Hindlimb muscle (tissue), 1 donor: ENCODE measurements at places on chromosomes 7 and 10.

DNA sequence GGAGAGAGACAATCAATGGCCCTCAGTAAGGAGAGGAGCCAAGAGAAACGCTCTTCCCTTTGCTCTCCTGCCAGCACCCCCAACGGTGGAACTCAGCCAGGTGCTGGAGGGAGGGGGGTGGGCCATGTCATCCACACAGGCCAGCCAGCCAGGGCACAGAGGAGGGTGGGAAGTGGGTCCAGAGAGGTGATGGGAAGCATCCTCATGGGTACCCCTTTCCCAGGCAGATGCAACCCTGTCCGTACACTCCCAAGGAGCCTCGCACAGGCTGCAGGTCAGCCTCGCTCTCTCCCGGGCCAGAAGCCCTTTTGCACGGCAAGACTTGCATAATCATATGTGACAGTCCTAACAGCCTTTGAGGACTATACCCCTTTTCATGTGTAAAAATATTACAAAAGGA lies 142.0 kb upstream of the NAMPT start:
- no peak for DNase-seq

- DNase-seq, result no peak
These were observed 53.1 kb downstream of the APBB1IP start for GRCh38 chr10:26491276-26491675.

- no peak for DNase-seq
These were observed 47.2 kb downstream of the GSAP start for GRCh38 chr7:77368974-77369373.

DNA sequence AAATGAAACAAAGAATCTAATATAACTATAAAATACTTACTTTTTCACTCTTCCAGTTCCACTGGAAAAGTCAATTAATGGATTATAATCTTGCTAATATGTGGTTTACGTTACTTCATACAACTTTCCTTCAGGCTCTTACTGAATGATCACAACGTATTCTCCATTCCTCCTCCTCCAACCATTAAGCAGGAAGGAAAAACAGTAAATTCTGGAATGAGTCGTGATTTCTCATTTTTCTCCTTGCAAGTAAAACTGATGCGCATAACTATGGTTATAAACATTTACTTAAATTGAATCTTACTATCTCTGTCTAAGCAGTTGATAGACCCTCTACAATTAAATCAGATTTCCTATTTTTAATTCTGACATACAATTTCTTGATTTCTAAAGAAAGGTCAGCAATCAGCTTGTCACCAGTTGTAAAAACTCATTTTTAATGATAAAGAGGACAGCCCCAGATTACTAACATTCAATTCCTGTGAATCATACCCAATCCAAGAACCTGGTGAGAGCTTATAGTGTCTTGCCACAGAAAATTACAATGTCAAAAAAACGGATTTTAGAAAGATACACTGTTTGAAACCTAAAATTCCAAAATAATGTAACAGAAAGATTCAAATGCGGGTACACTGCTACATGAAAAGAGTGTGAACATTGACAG lies 64.3 kb downstream of the EZH2 start:
- no peak for DNase-seq

DNA sequence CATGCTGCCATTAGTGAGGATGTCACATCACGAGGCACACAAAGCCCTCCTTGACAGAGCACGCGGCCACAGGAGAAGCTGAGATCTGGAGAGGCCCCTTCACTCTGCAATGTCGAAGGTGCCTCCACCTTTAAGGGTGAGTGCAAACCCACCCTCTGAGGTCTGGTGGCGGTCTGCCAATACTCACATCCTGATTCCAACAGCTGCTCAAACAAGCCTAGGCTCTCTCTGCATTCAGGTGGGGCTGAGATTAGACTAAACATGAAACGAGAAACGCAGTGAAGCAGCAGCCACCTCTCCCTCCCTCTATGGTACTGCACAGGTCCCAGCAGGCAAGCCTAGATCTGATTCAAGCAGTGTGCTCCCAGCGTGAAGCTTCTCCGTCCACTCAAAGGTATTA lies 151.8 kb downstream of the TCERG1L start:
- no peak for DNase-seq

DNA sequence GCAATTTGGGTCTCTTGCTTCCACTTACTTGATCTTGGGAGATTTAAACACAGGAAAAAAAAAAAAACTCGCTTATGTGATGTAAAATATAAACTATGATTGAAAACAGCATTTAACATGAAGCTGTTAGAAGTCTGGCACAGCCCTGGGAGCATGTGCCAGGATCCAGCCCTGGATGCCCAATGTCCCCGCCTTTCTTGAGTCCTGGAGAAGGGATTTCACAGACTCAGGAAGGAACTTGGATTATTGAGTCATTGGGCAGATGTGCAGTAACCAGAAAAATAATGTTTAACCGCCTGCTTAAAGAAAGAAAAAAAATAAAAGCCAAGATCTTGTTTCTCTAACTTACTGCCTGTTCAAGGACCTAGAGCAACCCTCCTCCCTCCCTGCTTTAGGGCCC lies 3.7 kb upstream of the JCAD start:
- peak; percentile 72 for DNase-seq

DNA sequence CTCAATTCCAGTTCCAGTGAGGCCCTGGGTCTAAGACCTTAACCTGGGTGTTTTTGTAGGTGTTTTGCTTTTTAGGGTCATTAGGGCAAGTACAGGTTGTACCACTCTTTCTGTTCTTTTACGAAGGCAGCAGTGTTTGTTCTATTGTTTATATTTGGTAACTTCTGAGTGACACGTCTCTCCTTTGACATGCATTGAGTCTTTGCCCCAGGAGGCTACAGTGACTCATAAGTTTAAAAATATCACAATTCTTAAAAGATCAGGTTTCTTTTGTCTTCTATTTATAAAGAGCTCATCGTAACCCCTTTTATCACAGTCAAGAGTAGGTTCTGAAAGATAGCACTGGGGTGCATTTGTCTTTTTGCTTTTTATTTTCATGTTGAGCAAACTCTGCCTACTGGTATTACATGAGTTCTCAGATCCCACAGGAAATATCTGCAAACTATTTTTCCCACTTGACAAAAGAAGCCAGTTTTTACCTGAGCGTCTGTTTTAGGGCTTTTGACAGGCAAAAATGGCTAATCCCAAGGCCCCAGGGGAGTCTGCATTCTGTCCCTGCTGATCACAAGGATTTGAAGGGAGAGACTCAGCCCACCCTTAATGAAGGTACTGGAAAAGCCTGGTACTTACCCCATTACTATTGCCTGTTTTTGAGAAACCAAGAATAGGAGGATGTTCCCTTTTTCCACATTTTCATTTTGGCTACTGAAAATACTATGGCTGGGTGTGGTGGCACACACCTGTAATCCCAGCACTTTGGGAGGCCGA lies 7.9 kb downstream of the NUDT13 start:
- no peak for DNase-seq

DNA sequence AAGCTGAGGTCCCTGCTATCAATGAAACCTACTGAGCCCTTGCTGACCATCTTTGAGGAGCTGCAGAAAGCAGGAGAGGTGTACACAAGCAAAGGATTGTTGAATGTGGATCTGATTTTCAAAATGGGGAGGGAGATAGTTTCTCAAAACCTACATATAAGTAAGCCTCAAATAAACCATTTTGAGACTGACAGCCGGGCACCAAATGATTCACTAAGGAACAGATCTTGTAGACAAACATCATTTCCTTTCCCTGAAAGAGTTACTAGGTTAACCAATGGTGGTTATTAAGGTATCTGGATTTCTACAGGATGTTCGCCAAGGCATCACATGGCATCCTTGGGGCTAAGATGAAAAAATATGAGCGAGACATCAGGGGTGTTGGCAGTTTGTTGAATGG lies 24.5 kb upstream of the RHOBTB1 start:
- DNase-seq, result no peak
